ENCODE measurements at places on chromosomes 3 and 15.

- no peak for DNase-seq
These were observed 112.5 kb downstream of the ADAMTS9 start for GRCh38 chr3:64575211-64575844.

GRCh38 chr15:97791824-97792792 is 168.4 kb upstream of the ARRDC4 start:
- no peak for DNase-seq

DNA sequence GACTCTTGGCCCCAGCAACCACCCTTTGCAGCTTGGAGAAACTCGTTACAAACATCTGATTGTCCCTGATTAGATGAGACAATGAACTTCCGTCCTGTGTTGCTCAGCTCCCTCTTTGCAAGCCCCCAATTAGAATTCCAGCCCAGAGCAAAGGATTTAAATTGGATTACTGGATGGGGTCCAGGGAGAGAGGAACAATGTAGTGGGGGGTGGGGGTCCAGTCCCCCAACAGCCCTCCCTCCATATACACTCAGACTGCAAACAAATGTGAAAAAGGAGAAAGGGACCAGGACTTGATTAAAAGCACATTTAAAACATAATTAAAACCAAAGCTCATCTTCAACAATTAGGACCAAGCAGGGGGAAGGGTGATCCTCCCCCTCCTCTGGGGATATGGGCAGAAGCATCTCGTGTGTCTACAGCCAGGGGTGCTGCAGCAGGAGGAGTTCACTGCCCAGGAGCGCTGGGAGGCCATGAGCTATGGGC is 71.7 kb upstream of the TMEM115 start:
- DNase-seq = no peak

DNA sequence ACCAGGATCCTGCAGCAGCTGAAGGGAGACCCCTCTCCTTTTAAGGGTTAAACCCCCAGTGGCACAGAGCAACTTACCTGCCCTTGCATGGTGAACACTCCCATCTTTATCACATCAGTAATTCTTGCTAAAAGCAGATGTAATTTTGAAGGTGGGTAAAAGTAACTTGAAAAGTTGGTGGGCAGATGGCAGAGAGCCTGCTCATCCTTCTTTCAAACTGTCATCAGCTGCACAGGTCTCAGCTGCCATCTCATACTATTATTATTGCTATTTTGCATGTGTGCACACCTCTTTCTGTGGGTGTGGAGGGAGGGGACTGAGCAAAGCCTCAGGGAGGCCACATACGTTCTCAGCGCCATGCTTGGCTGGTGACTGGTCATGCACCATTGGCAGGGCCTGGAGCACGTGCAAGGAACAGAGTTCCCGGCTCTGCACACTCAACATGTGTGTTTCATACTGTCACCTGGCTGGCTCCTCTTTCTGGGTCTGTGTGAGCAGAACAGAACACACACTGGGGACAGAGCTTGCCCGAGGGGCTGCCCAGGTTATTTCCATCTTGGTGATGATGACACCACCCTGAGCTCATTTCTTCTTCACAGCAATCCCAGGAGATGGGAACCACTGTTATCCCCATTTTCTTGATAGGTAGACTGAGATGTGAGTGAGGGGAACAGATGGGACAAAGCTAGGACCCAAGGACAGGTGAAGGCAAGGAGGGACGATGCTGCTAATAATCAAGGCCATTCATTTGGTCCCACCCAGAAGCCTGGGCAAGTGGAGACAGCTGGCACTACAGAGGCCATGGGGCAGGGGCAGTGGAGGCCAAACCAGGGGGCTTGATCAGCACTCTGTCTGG is 95.8 kb upstream of the KLF13 start:
- no peak for DNase-seq

- DNase-seq = no peak
These were observed 303.4 kb downstream of the DIPK2A start for GRCh38 chr3:144275005-144275404.

GRCh38 chr3:189344996-189345395 is 173.2 kb downstream of the TPRG1 start:
- DNase-seq = no peak

- no peak for DNase-seq
These were observed 30.0 kb upstream of the SLC6A1 start for GRCh38 chr3:10962481-10963036.

GRCh38 chr3:94076055-94076454 is 13.2 kb downstream of the NSUN3 start:
- no peak for DNase-seq

GRCh38 chr3:194281306-194281705 is 69.8 kb downstream of the CPN2 start:
- DNase-seq = no peak

GRCh38 chr3:153319705-153320554 is 157.9 kb downstream of the RAP2B start:
- DNase-seq = no peak

GRCh38 chr3:143278721-143279120 is 159.2 kb downstream of the CHST2 start:
- DNase-seq = no peak

DNA sequence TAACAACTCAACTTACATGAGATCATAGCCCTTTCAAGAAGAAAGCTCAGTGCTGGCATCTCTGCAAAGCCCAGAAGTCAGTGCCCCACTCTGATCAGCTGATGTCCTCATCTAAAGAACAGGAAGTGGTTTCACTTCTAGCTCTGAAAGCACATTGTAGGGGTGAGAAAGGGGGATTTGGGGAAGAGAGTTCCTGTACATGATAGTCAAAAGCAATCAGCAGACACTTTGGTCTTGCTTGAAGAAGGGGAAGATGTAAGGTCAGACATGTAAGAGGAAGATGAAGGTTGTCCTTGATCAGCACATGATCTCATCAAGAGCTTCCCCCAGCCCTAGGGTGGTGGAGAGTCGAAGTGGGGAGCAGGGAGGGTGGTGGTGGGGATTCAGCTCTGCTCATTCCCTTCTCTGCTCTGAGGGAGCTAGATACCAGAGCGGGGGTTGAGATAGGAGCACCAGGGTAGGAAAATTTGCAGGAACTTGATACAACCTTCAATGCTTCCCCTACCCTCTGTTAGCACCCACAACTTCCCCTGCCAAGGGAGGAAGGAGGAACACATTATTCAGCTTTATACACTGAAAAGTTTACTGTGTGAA is 76.4 kb upstream of the ETV5 start:
- no peak for DNase-seq

DNA sequence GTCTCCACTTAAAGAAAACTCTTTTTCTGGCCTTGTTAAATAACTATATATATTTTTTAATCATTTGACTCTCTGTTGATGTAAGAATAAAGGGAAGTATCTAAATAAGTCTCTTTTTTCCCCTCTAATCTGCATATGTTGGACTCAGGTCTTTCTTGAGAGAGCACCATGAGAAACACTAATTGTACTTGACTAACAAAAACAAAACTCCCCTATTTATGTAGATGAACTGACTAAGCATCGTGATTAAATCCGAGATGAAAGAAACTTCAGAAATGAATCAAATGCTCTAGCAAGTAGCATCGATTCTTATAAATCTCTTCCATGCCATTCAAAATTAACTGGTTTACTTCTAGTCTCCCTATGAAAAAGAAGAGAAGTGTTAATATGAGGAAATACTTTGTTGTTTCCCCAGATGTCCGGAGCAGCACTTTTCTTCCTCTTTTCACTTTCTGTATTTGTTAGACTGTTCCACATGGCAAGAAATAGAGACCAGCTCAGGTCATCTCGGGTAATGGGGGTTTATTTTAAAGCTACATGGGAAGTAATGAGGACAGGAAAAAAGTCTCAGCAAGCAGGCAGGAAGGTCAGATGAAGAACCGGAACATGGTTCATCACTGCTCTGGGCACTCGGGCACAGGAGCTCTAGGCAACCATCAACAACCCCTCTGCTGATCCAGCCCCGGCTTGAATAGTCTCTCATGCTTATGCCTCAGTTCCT is 288.3 kb downstream of the CNTN6 start:
- DNase-seq = no peak

All from skeletal muscle cell (primary cell).